Cerebellum (tissue), 4 donors: ENCODE measurements at places on chromosomes 16 and 17. TPM values are rescaled to one million over a fixed set of nuclear protein-coding genes. Genes with fewer than 3 reads are reported as not detected.

The ATAD5 gene
- 11.2 TPM for total RNA-seq

The ADORA2B gene
- 8.4 TPM for total RNA-seq

The TEKT3 gene
- total RNA-seq, result 0.82 TPM

- DNase-seq, result no peak
Measured at GRCh38 chr16:73265124-73265837, 217.4 kb upstream of the ZFHX3 start.

- no peak for DNase-seq
Measured at GRCh38 chr17:40945414-40945813, 8.0 kb upstream of the KRT23 start.
